ENCODE measurements at places on chromosomes 12 and 14. TPM values are rescaled to one million over a fixed set of nuclear protein-coding genes. Genes with fewer than 3 reads are reported as not detected.

DNA sequence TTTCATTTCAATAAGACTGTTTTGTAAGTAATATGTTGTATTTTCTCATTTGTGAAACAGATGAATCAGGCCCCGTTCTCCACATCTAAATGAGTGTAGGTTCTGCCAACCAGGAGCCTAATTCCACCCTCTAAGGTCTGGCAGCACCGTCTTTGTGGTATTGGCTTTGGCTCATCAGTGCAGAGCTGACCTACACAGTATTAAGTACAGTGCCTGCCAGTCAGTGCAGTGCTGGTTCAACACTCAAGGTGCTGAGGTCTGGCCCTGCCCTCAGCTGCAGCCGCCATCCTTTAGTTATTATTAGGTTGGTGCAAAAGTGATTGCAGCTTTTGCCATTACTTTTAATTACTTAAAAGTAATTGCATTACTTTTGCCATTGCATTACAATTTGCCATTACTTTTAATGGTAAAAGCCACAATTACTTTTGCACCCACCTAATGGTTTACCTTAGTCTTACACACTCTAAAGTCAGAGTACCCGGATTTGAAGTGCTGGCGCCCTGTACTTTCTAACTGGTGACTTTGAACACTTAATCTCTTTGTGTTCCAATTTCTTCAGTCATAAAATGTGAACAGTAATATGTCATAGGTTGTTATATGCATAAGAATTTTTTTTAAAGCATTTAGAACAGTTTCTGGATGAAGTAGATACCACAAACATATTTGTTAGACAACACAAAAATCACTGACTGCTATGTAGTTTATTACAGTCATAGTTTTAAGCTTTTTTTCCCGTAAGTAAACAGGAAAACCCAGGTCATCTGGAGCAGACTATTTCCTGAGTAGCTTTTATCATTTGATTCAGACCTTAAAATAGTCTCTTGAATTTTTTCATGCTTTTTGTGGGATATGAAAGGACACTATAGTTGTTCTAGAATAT lies 99.5 kb downstream of the SYNE2 start:
- no peaks in the 10 kb centered on the region for H3K4me1 ChIP-seq
- no peaks in the 10 kb centered on the region for H3K27me3 ChIP-seq
- peaks cover 25% of the 10 kb centered on the region for H3K36me3 ChIP-seq
- H3K27ac ChIP-seq: no peak overlapping the region
- DNase-seq: no peak
- no peak overlapping the region for H3K4me3 ChIP-seq

DNA sequence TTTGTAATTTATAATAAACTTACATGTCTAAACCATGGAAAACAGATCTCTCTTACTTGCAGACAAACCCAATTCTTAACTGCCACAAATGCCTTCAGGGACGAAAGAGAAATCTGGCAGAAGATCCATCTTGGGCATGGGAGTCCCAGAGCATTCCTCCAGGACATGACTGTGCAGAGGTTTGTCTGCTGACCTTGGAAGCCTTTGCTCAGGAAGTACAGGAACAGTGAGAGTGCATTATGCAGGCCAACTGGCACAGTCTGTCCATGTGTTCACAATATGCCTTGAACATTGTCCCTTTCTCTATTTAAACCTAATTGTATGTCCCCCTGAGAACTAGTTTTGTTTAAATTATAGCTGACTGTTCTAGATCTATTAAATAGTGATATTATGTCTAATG lies 467.1 kb downstream of the ATP23 start:
- no peak overlapping the region for H3K27ac ChIP-seq
- peaks cover 9% of the 10 kb centered on the region for H3K4me1 ChIP-seq
- H3K4me3 ChIP-seq: no peak overlapping the region

GRCh38 chr14:41051801-41052200 lies 554.9 kb upstream of the LRFN5 start:
- no peak overlapping the region for H3K4me3 ChIP-seq
- no peak overlapping the region for H3K27ac ChIP-seq
- H3K4me1 ChIP-seq: no peaks in the 10 kb centered on the region
- H3K27me3 ChIP-seq: no peaks in the 10 kb centered on the region

- no peaks in the 10 kb centered on the region for H3K27me3 ChIP-seq
- DNase-seq: no peak
- H3K4me1 ChIP-seq: peaks cover 45% of the 10 kb centered on the region
- H3K4me3 ChIP-seq: no peak overlapping the region
Observed at GRCh38 chr14:68673464-68673863, 119.4 kb downstream of the ZFP36L1 start.

DNA sequence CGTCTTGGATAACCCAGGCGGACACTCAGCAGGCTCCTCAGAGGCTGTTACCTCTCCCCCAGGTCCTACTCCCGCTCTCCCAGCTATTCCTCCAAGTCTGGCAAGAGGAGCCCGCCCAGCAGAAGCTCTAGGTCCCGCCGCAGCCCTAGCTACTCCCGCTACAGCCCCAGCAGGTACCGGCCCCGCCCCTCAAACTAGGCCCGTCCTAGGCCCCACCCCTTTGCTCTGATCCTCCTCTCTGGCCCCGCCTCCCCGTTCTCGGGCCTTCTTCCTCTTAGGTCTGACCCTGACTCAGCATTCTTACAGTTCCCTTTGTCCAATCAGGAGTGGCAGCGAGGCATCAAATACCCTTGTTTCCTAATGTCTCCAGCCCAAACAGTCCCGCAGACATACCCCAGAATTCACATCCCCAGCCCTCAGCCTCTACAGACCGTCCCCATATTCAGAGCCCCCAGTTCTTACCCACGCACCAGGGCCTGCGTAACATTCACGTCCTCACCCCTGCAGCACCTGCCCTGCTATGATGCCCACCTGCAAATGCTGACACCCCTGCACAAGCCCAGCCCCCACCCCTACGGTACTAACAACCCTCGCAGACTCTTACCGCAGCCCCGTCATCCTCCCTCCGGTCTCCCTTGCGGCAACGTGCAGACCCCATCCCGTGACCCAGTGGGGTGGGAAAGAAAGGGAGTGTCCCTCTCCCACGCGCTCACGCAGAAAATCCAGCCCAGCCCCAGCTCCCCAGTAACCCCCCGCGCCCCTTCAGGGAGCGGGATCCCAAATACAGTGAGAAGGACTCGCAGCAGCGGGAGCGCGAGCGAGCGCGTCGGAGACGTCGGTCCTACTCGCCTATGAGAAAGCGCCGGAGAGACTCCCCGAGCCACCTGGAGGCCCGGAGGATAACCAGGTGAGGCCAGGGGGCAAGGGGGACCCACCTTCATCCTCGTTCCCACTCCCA lies 25.0 kb upstream of the HSPB8 start:
- H3K27ac ChIP-seq: no peak overlapping the region
- peaks cover 19% of the 10 kb centered on the region for H3K27me3 ChIP-seq
- H3K36me3 ChIP-seq: no peaks in the 10 kb centered on the region
- no peaks in the 10 kb centered on the region for H3K4me1 ChIP-seq
- no peak overlapping the region for H3K4me3 ChIP-seq
- no peak for DNase-seq

DNA sequence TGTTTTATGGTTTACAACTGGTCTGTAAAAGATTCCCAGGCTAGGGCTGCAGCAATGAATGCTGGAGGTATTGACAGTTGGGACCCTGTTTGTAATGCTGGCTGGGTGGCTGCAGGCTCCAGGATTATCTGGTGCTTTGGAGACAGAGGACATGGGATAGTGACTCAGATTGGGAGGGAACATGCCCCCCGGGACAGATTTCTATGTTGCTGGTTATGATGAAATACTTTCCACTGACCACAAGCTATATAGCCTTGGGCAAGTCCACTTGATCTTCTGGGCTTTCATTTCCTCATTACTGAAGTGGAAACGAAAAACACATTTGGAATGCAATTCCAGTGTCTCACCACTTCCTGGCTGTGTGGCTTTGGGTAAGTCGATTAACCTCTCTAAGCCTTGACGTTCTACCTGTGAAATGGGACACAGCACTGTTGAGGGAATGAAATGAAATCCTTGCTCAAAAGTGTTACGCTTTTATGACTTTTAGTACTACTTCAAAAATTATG lies 6.3 kb upstream of the TPCN1 start:
- H3K36me3 ChIP-seq: no peaks in the 10 kb centered on the region
- H3K4me1 ChIP-seq: no peaks in the 10 kb centered on the region
- H3K4me3 ChIP-seq: no peak overlapping the region
- H3K27ac ChIP-seq: no peak overlapping the region
- DNase-seq: no peak

Gene CFAP251
- polyA plus RNA-seq: 2.2 TPM

All from large intestine (tissue), 12 donors.